ENCODE measurements at places on chromosomes 7 and 10.

GRCh38 chr10:1163204-1163660 is 107.0 kb downstream of the WDR37 start:
- no peak for DNase-seq

DNA sequence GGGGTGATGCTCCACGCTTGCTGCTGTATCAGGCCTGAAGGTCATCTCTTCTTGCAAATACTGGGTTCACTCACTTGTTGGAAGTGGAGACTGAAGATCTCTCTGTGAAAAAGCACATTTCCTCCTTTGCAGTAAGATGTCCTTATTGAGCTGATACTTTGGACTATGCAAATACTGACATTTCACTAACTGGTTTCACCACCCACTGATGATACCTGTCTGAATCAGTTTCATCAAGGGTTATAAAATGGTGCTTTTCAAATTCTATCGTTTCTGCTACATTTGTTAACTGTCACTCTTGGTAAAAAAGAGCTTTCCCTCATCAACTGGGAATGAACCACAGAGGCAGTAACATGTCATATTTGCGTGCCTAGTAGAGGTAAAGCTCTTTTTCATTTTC is 35.5 kb downstream of the RAB19 start:
- DNase-seq: no peak

DNA sequence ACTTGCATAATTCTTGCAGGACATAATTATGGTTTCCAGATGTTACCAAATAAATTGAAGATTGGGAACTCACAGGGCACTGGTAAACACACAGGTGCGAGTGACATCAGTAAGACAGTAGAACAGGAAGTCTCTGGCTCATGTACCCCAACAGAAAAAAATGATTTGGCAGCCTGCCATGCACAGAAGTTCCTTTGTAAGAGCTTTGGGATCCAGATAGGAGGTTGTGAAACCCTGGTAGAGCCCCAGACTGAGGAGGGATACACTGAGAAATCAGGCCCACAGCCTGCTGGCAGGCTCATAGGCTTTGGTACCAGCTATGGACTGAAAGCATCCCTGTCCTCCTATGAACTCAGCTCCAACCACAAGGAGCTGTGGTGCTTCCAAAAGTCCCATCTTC is 118.0 kb downstream of the COBL start:
- DNase-seq: no peak

DNA sequence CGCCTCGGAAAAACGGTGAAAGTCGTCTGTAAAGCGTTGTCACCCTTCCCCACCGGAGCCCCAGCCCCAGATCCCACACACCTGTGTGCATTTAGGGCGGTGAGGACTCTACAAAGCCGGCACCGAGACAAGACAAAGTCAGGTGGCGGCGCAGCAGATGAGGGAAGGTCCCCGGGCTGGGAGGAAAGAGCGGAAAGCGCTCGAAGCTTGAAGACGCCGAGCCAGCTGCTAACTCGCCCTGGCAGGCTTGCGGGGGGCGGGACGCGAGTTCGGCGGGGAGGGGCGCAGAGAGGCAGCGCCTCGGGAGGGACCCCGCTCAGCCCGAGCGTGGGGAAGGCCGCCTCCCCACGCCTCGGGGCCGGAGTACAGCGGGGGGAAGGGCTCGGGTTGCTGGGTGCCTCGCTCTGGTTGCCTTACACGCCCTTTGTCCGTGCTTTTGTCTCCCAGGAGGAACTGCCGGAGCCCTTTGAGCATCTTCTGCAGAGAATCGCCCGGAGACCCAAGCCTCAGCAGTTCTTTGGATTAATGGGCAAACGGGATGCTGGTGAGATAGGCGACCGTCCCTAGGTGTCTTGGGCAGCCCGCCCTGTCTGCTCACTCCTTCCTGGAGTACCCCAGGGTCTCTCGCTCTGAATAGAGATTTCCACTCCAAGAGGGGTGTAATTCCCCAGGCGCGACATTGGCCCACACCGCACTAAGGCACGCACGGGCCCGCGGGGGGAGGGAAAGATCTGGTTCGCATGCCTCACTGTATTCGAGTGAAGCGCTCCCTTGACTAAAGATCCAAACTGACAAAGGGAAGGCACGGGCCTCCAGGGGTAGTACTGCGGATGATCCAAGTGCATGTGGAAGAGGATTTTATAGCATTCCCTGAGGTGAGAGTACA is 1.6 kb downstream of the TAC1 start:
- no peak for DNase-seq

- peak; percentile 50 for DNase-seq
These were observed 66.0 kb upstream of the PAPSS2 start for GRCh38 chr10:87593702-87594101.

- DNase-seq: peak; percentile 53
These were observed 3.6 kb downstream of the NPM3 start for GRCh38 chr10:101779544-101780186.

- DNase-seq: no peak
These were observed 551.8 kb downstream of the PHTF2 start for GRCh38 chr7:78350391-78350790.

DNA sequence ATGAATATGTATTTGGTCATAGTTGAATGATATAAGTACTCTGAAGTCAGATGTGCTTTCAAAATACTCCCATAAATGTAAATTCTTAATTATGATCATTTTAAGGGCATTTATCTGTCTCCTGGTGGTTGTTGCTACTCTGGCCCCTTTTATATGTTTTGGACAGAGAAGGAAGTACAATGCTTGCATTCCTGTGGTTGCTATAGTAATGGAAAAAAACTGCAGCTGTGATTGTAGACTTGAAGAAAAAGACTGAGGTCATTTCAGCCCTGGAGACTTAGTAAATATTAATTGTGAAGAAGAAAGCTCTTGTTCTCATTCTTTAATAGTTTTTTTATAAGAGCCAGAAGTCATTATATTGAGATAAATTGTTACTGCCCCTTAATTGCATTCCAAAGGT is 70.2 kb upstream of the FERD3L start:
- DNase-seq: peak; percentile 79

GRCh38 chr10:61452655-61453641 is at the start of gene TMEM26:
TMEM26 (minus strand) TSS chr10:61453381; CDS start chr10:61453081, 300 bp downstream.
- peak; percentile 32 for DNase-seq

GRCh38 chr7:84336303-84336702 is 141.7 kb upstream of the SEMA3A start:
- peak; percentile 48 for DNase-seq

DNA sequence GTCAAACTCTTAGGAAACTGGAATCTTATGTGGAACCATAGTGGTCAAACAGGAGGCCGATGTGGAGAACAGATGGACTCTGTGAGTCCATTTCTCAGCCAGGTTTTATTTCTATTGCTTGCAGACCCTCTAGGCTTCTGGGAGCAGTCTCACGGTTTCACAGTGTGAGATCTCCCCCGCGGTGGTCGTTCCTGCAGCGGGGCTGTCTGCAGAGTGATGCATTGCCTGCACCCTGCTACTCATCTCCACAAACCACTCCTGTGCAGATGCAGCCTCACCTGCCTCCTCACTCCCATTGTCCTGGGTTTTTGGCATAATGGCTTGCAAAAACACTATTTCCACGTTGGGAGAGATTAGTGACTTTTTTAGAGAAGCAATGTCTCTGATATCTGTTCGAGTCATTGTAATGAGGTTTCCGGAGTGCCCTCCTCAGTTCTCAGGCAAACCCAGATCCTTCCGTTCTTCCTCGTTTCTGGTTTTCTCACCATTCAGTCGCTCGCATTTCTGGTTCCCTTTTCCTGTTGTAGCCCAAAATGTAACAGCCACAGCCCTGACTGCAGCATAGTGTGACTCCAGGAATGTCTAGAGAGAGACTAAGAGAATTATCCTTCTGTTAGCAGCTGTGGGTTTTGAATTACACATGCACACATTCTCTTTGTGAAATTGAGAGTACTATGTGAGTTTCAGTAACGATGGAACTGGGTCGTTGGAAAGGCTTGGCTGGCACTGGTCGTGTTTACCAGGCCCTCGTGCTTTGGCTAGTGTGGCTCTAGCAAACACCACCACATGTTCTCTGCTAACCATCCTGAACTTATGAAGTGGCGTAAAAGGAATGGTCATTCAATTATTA is 30.2 kb downstream of the ACADSB start:
- DNase-seq: no peak

- DNase-seq: no peak
These were observed 19.9 kb upstream of the ZNF138 start for GRCh38 chr7:64774204-64774842.

DNA sequence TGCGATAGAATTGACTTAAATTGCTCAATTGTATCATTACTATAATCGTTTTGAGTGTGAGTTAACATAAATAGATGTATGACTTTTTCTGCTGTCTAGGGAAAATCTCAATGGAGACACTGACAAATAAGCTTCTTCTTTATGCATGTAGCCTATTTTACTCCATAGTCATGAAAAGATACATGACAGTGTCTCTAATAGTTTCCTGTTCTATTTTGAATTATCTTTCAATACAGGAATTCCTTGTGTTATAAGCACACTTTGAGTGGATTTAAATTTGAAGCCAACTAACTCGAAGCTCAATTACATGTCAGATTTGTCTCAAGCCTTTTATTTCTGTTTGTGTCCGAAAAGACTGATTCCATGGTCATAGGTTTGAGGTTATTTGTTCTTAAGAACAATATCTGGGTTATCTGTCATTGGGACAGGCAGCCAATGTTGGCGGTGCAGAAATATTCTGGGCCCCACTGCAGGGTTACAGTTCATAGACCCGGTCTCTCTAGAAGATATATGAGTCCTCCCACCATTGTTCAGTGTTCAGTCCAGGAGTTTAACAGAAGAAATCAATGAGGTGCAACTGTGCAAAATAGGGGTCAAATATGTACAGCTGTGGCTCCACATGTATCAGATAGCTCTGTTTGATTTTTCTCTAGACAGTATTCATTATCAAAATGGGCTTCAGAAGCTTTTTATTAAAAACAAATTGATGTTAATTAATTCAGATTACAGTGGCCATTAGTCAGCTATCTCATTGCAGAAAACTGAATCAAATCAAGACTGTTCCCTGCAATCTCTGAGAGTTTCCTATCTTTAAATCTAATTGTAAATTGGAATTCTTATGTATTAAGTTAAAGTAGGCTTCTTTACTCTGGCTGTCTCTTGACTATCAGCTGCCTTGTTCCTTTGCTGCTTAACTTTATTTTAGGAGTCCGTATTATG is 1238.8 kb downstream of the NXPH1 start:
- no peak for DNase-seq

DNA sequence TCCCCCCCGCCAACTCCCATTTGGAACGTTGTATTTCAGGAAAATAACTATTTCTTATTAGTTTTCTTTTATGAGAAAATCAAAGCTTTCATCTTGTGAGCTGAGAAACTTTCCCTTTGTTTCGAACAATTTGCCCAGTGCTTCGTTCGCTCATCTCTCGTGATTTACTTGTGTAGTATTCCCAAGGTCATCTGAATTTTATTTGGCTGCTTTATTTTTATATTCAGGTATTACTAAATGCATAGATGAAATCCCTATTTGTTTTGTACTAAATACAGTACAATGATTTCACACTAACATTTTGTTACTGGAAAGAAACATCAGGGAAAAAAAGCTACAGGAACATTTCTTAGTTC is 12.0 kb upstream of the EBLN1 start:
- DNase-seq: no peak

DNA sequence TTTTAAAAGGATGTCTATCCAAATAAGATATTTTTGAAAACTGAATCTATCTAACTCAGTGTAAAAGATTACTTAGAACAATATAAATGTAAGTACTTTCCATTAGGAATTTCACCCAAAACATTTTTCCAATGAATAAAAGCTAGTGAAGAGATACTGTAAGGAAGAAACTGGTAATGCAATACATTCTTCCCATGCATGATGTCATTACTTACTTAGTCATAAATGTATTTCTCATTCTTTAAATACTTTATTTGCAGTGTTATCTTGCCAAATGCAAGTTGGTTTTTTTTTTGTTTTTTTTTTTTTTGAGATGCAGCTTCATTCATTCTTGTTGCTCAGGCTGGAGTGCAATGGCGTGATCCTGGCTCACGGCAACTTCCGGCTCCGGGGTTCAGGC is 265.6 kb downstream of the PHF14 start:
- peak; percentile 70 for DNase-seq

- no peak for DNase-seq
These were observed 111.6 kb downstream of the MAD1L1 start for GRCh38 chr7:2120841-2121830.

DNA sequence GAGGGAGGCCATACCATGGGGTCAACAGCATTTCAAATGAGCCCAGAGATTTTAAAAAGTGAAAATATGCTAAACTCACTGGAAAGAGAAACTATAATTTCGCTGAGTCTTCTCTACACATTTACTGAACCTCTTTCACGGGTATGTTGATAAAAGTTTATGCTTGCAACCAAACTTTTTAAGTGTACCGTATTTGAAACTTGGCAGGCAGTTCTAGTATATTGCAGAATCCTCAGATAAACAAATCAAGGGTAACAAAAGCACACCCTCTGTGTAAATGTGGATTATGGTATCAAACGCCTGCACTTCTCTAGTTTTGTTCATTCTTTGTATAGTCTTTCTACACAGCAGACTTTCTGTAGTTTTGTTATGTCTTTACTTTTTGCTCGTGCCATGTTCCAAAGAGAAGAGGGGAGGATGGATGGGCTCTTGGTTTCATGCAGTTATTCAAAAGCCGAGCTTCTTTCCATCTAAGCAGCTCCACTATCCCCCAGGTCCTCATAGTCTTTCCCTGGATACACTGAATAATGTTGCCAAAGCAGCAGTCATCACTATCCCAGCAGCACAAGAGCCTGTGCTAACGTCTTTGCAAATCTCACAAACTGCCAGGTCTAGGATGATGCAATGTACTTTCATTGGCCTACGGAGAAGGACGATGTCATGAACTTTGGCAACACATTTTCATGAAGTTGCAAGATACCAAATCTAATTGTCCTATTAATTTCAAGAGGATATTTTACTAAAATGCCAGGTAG is 131.2 kb downstream of the MPP7 start:
- peak; percentile 17 for DNase-seq

GRCh38 chr10:96758423-96758822 is 38.1 kb upstream of the PIK3AP1 start:
- DNase-seq: no peak

- DNase-seq: no peak
These were observed 110.2 kb upstream of the FAM20C start for GRCh38 chr7:81926-82756.

DNA sequence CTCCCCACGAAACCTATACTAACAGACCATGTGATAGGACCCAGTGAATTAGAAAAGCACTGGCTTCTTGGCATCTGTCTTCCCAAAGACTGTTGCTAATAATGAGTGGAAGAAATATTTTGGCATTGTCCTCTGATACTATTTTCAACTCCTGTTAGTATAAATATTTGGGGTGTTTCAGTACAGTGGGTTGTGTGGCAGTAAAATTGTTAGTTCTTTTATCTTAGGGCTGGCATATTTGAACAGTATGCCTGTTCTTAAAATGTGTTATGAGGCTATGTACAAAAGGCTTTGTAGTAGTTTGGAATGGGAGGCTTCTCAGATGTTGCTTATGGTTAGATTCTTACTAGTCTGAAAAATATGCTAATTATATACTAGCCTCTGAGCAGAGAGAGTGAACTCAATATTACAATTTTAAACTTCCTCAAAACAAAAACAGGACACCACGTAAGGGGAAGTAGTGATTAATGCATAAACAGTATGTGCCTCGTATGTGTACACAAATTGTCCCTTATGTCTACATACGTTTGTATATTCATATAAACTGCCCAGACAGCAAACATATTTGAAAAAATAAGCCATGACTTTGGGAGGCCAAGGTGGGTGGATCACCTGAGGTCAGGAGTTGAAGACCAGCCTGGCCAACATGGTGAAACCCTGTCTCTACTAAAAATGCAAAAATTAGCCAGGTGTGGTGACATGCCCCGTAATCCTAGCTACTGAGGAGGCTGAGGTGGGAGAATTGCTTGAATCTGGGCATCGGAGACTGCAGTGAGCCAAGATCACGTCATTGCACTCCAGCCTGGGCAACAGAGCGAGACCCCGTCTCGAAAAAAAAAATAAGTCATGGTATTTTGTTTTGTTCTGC is 115.4 kb downstream of the ARID5B start:
- DNase-seq: no peak

Data from fibroblast of skin of abdomen (primary cell).